ENCODE measurements at places on chromosomes 3 and 15.

GRCh38 chr3:18575573-18575972 lies 150.4 kb upstream of the SATB1 start:
- DNase-seq, result no peak

DNA sequence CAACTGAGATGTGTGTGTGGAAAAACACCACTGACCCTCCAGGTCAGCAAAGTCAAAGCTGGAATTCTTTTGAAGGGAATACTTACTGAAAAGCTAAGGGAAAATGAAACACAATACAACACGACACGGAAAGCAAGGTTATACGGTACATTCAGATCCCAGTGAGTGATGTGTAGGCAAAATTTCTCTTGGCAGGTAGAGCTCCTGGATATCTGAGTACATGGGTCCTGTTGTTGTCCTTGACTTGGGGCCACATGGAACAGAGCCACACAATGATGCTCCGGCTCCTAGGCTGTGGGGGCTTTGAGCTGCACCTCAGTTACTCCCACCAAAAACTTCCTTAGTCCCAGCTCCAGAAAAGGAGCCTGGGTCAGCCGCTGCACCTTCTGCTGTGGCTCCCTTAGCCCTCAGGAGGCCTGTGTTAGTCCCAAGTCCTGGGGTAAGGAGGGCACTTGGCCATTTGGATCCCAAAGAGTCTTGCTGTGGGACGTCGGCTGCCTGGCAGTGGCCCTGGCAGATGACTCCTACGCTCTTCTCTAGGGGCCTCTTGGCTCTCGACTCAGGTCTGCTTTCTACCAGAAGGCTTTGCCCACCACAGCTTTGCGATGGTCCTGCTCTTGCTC lies 95.6 kb downstream of the ADCY5 start:
- no peak for DNase-seq

DNA sequence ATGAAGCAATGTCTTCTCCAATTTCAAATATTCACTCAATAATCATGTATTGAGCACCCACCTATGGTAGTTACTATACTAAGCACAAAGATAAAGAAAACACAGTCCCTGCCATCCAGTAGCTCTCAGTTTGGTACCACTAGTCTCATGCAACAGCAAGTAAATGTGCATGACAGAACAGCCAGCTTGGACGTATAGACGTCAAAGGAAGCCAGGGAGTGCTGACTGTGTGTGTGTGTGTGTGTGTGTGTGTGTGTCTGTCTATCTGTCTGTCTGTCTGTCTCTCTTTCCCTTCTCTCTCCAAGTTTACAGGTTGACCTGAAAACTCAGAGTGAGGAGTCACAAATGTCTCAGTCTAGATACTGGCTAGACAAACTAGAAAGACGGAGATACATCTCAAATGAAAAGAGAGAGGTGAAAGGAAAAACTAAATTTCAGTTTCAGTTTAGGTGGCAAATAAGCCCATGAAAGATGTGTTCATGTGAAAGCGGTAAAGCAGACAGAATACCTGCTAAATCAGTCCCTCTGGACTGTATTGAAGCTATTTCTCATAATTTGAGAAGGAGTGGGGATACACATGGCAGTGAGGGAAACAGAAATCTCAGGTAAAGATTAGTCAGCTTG lies 141.1 kb upstream of the PTPRG start:
- no peak for DNase-seq

- DNase-seq, result peak; percentile 10
Observed at GRCh38 chr3:126124896-126125295, 41.0 kb upstream of the SLC41A3 start.

- no peak for DNase-seq
Observed at GRCh38 chr15:98433346-98433745, 215.0 kb upstream of the IGF1R start.

DNA sequence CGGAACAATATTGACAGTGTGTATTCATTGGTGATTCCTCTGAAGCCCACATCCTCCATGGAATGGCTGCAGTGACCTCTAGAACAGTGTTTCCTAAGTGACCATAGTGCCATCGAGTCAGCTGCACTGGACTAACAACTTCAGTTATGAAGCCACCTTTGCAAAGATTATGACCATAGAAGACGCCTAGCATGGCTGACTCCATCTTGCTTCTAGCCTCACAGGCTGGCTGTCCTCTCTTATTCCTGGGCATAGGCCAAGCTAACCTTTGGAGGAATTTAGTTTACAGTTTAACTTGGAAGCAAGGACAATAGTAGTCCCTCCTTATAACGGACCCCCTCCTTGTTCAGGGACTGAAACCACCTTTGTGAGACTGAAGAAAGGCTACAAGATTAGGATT lies 37.3 kb upstream of the OSBPL11 start:
- DNase-seq, result no peak

GRCh38 chr3:141341536-141341935 lies 26.8 kb upstream of the ZBTB38 start:
- DNase-seq, result no peak

DNA sequence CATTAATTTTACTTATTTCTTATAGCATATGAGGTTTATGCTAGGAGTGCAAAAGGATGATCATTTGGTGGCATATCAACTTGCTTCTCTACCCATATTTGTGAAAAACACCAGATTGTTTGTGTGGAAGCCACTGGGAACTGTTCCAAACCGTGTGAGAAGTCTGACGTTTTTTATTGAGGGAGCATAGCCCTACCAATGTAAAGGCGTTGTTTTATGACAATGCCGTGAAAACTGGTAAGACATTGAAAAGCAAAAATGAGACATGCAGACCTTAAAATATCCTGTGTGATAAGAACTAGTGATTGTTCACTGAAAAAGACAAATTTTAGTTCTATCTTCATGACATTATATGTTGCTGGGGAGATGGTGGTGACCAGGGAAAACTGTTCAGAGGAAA lies 87.8 kb downstream of the CHL1 start:
- DNase-seq, result no peak

GRCh38 chr3:45758871-45759270 lies 37.5 kb downstream of the SLC6A20 start:
- no peak for DNase-seq

- DNase-seq, result no peak
Observed at GRCh38 chr15:33934396-33934795, 33.9 kb upstream of the CHRM5 start.

- DNase-seq, result no peak
Observed at GRCh38 chr3:81198756-81199155, 562.7 kb downstream of the GBE1 start.

DNA sequence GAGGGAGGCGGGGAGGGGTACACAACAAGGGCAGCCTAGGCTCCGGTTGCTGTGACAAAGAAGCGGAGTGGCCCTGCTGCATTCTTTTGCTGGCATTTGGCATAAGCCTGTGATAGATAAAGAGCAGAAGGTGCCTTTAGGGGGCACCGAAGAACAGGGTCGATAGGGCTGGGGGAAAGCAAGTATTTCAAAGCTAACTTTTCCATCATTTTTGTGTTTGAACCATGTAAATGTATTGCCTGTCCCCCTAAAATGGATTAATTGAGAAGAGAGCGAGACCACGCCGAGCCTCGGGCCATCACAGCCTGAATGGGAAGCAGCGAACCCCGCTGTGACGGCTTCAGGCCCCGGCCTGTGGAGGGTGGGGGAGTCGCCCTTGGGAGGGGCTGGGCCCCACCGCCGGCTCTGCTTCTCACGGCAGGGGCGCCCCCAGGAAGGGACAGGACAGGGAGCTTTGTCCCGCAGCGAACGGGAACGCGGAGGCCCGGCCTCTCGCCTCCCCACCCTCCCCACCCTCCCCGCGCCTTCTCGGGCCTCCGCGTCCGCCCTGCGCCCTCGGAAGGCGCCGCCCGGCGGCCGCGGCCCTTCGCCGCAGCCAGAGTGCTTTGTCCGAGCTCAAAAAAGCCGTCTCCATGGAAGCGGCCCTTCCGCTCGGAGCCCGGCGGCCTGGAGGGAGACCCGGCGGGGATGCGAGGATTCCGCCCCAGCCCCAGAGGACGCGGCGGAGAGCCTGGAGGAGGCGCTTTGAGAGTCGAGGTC lies 32.4 kb upstream of the ALDH1L1 start:
- DNase-seq, result peak; percentile 91

GRCh38 chr3:47017504-47018268 lies 38.2 kb downstream of the NBEAL2 start:
- DNase-seq, result no peak

- DNase-seq, result no peak
Observed at GRCh38 chr3:175278680-175279079, 419.5 kb downstream of the NAALADL2 start.

- DNase-seq, result no peak
Observed at GRCh38 chr15:78425643-78426042, 12.4 kb upstream of the IREB2 start.

DNA sequence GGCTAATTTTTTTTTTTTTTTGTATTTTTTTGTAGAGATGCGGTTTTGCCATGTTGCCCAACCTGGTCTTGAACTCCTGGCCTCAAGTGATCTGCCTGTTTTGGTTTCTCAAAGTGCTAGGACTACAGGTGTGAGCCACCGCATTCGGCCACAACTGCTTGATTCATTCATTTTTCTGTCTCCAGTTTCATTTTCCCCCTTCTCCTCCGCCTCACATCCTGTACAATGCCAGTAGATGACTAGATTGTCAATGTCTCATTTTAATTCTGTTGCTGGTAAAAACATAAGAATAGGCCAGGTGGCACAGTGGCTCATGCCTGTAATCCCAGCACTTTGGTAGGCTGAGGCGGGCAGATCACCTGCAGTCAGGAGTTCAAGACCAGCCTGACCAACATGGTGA lies 12.0 kb upstream of the ZNF592 start:
- DNase-seq, result no peak

DNA sequence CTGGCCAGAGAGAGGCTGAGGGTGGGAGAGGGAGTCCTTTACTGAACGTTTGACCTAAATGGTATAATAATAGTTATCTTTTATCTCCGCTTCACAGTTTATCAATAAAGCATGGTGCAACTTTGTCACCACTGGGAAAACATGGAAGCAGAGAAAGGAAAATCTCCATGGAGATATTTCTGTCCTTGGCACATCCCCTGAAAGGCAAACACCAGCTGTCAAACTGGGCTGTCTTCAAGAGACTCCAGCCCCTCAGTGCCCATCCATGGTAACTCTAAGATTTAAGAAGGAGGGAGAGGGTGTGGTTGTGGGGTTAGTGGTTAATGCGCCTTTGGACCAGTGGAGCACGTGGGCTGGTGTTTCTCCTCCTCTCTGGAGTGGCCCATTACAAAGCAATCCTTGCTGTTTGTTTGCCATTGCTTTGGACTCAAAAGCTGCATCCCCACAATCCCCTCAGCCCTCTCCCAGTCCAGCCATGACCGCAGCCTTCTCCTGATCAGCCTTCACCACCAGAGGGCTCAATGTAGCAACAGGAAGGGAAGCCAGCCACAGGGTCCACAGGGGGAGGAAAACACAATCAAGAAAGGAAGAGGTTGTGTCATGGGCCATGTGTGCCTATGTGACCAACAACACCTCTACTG lies 38.2 kb upstream of the FAM174B start:
- DNase-seq, result no peak

GRCh38 chr15:70096215-70097062 lies 1.3 kb downstream of the TLE3 start:
- DNase-seq, result peak; percentile 88

- no peak for DNase-seq
Observed at GRCh38 chr3:8678751-8679150, 34.2 kb upstream of the SSUH2 start.

DNA sequence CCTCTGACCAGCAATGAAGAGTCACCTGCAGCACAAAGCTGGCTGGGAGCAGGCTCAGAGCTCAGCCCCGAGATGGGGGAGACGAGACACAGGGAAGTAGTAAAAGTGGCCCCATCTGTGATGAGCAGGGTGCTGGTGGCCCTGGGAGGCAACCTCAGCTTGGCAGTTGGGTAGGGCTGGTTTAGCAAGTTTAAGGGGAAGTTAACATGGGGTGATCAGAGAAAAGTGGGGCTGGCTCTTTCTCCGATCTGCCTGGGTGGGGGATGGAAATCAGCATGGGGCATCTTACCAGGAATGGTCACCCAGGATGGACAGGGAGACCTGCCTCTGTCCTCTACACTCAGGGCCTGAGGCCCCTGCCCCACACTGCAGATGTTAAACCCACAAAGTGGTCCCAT lies 29.9 kb upstream of the SFMBT1 start:
- DNase-seq, result no peak

DNA sequence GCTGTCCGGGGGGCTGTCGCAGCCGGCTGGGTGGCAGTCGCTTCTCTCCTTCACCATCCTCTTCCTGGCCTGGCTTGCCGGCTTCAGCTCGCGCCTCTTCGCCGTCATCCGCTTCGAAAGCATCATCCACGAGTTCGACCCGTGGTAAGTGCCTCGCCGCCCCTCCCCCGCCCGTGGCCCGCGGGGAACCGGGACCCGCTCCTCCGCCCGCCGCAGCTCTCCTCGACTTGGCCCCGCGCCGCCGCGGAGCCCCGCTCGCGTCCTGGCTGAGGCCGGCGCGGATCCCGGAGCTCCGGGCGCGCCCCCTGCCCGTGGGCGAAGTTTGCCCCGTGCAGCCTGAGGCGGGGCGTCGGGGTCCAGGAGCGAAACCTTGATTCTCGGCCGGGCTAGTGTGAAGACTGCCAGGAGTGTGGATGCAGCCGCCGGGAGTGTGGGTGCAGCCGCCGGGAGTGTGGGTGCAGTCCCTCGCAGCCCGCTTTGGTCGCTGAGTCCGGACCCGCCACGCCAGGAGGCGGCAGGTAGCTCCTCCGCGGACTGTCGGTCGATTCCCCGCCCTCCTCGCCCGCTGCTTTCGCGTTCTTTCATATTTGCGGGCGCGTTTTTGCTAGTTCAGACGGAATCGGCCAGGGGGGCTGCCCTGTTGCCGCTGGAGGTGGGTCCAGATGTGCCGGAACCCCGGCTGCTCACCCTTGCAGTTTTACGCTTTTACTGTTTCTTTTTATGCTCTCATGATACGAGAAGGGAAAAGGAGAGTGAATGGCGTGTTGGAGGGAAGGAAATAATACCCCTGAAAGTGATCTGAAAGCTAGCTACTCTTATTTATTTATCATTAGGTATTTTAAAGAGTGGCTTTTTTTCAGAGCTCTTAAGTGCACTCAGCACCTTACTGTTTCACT lies 692 bp downstream of the STT3B start:
- peak; percentile 51 for DNase-seq

DNA sequence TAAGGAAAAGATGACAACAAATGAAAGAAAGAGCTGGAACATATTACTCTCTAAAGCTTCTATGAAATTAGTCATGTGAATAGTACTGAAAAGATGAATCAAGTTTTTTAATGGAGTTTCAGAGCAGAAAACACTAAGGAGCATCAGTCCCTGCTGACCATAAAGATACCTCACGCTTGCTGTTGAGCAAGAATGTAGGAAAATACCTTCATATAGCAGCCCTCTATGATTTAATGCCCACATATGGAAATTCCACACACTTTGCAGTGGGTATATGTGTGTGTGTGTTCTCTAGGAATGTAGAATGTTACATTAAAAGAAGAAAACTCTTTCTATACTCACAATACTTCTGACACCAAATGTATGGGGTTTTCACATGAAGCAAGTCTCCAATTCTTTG lies 355.0 kb downstream of the ERC2 start:
- no peak for DNase-seq

GRCh38 chr3:78414261-78414660 lies 1353.5 kb downstream of the ROBO1 start:
- no peak for DNase-seq

GRCh38 chr15:52728899-52729298 lies 49.7 kb upstream of the ATOSA start:
- DNase-seq, result no peak

GRCh38 chr3:38640661-38641452 lies 8.6 kb downstream of the SCN5A start:
- DNase-seq, result no peak

- no peak for DNase-seq
Observed at GRCh38 chr15:71245588-71245987, 130.3 kb downstream of the THSD4 start.

GRCh38 chr15:67307156-67307555 lies 52.6 kb downstream of the IQCH start:
- no peak for DNase-seq

- DNase-seq, result peak; percentile 78
Observed at GRCh38 chr15:73994912-73995622, 551 bp downstream of the PML start.
